ENCODE measurements at places on chromosomes 13 and 19.

DNA sequence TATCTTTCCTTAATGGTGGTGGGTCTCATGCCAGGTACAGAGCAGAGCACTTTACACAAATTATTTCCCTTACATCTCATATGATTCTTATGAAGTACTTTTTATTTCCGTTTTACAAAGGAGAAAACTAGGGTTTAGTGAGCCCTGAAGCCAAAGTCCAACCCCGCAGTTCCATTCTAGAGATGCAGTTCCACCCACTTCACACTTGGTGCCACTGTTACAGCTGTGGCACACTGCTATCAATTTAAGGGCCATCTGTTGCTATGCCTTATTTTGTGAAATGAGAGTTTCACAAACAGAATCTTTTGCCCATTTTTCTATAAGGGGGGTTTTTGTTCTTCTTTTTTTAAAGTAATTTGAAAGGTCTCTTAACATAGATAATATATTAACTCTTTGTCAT is 12.9 kb downstream of the MIPEP start:
- peak; percentile 30 for DNase-seq

DNA sequence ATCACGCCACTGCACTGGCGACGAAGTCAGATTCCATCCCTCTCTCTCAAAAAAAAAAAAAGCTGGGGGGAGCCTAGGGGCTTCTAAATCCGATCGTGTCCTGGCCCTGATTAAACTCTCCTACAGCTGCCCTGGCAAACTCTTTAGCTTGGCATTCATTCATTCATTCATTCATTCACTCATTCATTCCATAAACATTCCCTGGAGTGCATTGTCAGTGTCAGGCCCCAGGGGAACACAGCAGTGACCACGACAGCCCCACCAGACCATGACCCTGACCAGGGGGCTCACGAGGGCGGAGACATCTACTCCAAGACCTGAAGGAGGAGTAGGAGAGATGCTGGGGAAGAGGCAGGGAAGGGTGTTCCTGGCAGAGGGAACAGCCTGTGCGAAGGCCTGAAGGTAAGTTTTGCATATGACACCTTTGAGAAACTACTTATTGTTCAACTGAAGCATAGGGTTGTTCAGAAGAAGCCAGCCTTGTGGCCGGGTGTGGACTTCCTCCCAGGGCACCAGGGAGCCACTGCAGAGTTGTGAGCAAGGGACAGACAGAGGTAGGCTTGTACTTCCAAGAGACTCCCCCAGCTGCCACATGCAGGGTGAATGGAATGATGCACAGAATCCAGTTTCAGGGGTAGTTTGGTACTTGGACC is 24.5 kb downstream of the CEACAM16 start:
- DNase-seq = no peak

DNA sequence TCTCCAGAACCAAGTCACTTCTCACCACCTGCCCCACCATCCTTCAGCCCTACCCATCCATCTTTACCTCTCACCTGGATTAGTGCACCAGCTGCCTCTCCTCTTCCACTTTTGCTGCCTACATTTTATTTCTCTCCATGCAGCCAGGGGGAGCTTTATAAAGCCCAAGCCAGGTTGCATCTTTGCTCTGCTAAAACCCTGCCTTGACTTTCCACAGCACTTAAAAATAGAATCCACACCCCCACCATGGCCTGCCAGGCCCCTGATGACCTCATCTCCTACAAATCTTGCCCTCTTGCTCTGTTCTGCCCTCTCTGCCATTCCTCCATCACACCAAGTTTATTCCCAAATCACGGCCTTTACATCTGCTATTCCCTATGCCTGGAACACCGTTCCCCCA is 1.8 kb downstream of the HOOK2 start:
- peak; percentile 46 for DNase-seq

DNA sequence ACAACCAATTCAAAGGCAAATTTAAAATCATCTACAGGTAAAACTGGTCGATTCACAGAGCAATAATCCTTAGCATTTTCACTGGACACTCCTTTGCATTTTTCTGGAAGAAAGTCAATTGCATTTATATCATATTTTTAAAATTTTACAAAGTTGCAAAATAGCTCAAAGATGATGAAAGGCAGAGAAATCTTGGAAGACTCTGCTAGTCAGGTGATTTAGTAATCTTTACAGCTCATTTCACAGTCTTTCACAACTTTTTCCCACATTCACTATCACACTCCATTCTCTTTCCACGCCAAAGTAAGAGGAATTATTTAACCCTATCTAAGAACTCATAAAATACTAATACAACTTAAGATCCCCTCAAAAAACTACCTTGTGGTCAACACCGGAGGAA is 1063.8 kb downstream of the EFNB2 start:
- DNase-seq = no peak

DNA sequence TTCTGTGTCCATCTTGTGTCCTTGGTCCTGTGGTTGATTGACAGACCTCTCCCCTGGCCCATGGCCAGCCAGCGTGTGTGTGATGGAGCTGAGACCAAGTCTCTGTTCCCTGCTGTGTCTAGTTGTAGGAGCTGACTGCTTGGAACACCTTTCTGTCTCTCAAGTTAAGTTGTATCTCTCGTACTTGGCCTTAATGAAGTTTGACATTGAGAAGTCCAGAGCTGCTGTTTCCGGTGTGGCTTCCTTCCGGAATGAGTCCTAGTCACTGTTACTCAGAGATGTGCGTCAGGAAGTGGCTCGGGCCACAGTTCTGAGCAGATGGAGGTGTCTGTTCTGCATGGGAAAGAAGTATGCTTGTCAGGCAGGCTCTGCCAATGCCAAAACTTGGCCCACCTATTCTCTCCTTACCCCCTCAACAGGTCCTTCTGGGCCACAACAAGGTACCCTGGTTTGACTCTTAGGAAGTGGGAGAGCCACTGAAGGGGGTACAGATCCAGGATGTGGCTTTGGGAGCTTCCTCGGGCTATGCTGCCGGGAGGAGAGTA is 54.3 kb downstream of the GATAD2A start:
- peak; percentile 48 for DNase-seq

GRCh38 chr13:68023838-68024581 is 793.9 kb upstream of the PCDH9 start:
- DNase-seq = no peak

DNA sequence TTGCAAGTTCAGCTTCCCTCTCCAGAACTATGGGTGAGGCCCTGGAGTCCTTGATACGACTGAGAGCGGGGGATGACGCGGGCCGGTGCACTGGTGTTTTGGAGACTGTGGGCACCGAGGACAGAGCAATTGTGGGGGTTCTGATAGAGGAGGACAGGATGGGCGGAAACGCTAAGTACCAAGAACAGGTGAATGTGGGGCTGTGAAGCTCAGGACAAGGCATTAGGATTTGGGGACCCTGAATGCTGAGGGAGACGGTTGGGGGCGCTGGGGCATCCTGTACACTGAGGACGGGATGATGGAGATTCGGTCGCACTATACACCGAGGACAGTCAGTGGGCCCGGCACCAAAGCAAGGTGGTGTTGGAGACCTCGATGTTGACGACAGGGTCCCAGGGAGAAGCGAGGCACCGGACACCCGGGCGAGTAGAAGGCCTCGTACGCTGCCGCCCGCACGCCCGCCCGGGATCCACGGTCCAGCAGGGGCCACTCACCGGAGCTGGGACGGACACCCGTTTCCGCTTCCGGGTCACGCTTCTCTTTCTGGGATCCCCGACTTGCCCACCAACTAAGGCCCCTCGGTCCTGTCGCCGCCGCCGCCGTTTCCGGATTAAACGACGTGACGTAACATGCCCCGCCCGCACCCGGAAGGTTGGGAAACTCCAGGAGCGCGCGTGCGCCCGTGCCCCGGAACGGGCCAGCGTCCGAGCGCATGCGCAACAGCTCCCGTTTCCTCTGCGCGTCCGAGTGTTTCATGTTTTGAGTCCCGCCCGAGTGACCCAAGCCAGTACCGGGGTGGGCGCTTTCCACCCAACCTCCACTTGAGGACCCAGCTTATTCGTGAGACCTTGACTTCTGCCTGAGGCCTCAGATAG is at the start of gene CHMP2A:
TSS of gene CHMP2A (minus strand) at position 612 of the 875 bp plus-strand sequence. CDS start 893 bp downstream, outside the sequence.
- peak; percentile 97 for DNase-seq

DNA sequence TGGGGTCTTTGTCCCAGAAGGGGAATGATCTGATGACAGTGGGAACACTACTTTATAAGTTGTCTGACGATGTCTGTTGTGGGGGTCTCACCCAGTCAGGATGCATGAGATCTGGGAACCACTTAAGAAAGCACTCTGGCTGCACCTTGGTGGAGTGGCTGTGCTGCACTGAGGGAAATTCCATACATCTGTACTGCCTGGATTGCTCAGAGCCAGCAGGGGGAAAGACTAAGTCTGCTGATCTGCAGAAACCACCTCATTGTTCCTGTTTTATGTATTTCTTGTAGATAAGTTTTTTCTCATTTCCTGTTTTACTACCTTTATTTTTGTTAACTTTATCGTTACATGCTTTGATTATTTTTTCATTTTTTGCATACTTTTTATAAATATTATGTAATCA is 27.3 kb downstream of the ZNF430 start:
- no peak for DNase-seq

GRCh38 chr13:89684896-89685295 is 1662.6 kb upstream of the MIR17HG start:
- no peak for DNase-seq

DNA sequence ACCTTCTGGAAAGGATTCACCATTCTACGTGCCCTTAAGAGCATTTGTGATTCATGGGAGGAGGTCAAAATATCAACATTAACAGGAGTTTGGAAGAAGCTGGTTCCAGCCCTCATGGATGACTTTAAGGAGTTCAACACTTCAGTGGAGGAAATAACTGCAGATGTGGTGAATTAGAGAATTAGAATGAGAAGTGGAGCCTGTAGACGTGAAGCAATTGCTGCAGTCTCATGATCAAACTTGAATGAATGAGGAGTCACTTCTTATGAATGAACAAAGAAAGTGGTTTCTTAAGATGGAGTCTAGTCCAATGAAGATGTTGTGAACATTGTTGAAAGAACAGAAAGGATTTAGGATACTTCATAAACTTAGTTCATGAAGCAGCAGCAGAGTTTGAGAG is 129.1 kb downstream of the TNFRSF19 start:
- no peak for DNase-seq

DNA sequence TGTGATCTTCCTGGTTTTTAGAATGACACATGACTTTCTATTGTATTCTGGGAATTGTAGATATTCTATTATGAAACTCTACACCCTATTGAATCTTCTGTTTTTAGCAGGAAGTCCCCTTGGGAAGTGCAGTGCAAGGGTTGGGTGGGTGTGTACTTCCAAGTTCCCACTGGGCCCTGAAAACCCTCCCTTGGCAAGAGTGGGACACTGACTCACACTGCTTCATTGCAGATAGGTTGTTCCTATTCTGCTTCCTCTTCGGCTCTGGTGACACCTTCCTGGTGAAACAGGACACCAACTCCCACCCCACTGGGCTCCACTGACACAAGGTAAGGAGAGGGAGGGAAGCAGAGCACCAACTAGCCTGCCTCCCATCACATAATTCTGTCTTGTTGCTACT is 121.8 kb downstream of the KCTD12 start:
- peak; percentile 47 for DNase-seq

DNA sequence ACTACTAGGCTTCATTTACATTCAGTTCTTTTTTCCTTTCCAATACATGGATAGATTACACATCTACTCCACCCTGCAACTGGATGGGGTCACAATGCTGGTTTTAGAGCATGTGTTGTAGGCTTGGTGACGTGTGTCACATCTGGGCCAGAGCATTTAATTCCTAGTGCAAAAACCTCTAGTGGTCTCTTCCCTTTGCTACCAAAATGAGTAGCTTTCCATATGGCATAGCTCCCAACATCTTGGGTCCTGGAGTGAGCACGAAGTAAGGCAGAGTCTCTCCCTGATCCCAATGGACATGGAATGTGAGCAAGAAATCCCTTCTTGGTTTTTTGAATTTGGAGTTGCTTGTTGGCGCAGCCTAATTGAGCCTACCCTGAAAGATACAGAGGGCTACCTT is 51.7 kb downstream of the TNFSF11 start:
- DNase-seq = no peak

- peak; percentile 21 for DNase-seq
These were observed 1.7 kb upstream of the ELANE start for GRCh38 chr19:850221-850978.

DNA sequence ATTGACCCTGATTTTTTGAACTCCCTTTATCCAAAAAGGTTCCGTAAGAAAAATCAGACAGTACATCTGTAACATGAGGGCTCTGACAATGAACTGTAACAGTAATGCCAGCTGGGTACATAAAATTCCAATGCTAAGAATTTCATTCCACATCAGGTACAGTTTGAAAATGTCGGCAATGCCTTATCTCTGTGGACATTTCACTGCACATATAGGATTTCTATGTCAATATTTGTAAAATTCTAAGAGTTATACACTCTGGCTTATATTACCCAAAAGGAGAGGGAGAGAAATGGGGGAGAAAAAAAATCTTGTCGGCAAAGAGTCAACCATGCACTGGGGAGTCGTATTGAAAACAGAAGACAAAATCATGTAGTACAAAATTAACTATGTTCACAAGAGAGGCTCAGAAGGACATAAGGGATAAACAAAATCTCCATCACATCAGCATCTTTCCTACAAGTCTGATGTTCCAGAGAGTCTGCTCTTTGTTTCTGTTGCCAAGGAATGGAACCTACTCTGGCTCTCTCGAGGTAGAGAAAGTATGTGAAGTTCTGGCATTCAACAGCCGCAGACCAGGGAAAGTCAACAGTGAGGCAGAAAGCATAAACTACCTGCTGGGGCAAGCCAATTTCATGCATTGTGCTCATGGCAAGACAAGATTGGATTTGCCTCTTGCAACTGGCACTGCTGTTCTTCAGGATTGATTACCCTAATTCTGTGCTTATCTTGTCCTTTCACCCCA is 72.4 kb downstream of the STARD13 start:
- peak; percentile 32 for DNase-seq

- DNase-seq = no peak
These were observed 19.3 kb downstream of the ENOX1 start for GRCh38 chr13:43767341-43767931.

DNA sequence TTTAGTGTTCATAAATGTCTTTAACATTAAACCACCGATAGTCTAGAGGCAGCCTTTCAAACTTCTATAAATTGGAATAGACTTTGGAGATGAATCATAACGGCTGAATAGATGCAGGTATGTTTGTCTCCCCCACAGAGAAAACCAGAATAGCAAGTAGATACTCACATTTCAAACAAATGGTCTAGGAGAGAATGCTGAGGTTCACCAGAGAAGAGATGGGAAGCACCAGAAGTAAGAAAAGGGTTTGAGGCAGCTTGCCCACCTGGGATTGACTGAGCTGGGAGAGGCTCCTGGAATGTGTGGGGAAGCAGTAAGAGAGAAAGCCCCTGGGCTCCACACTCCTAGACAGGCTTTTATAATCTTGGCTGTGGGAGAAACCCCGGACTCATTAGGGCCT is 6.4 kb downstream of the IGFL3 start:
- DNase-seq = peak; percentile 33

Measured in kidney tubule cell (primary cell).